ENCODE measurements at places on chromosomes 5 and 9.

DNA sequence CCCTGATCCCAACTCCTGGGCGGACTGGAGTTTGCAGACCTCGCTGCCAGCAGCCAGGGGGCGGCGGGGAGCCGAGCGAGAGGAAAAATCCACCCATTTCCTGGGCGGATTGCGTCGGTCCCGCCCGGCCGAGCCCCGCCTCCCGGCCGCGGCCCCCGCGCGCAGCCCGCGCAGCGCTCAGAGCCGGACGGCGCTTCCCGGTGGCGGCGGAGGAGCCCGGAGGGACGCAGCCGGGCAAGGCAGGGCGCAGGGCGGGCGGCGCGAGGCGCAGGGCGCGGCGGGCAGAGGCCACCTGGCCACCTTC lies at the start of gene OLFM1:
Gene OLFM1 (plus strand): TSS at position 180 of the 304 bp plus-strand sequence. CDS start 322 bp downstream, outside the sequence.
- no peak for DNase-seq
- no peaks in the 10 kb centered on the region for H3K27me3 ChIP-seq
- no peak within 1 kb of the TSS for H3K27ac ChIP-seq
- H3K4me3 ChIP-seq, result no peak within 1 kb of the TSS
- H3K4me1 ChIP-seq, result no peaks in the 10 kb centered on the region

DNA sequence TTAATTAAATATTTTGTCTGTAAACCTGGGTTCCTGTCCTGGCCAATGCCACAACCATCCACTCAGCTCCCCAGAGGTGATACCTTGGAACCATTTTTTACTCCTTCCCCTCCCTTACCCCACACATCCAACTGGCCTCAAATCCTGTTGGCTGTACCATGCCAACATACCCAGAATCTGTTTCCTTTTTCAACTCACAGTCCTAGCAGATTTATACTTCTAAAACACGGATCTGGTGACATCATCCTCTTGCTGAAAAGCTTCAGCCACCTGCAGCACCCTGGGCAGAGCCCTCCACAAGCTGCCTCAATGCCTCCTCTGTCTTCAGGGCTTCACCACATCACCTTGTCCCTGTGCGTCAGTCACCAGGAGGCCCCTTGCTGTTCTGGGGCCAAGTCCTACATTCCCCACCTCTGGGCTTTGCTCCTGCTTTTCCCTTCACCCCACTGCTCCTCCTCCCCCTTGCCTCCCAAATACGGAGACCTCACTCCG lies 14.9 kb downstream of the SEMA6A start:
- H3K4me3 ChIP-seq, result no peak overlapping the region
- H3K4me1 ChIP-seq, result no peaks in the 10 kb centered on the region
- H3K27me3 ChIP-seq, result no peaks in the 10 kb centered on the region

- H3K27me3 ChIP-seq, result peaks cover 17% of the 10 kb centered on the region
- H3K4me3 ChIP-seq, result no peak overlapping the region
- no peak overlapping the region for H3K27ac ChIP-seq
- H3K4me1 ChIP-seq, result no peaks in the 10 kb centered on the region
- no peak for DNase-seq
These were observed 567.9 kb upstream of the DAB2 start for GRCh38 chr5:39992617-39993202.

DNA sequence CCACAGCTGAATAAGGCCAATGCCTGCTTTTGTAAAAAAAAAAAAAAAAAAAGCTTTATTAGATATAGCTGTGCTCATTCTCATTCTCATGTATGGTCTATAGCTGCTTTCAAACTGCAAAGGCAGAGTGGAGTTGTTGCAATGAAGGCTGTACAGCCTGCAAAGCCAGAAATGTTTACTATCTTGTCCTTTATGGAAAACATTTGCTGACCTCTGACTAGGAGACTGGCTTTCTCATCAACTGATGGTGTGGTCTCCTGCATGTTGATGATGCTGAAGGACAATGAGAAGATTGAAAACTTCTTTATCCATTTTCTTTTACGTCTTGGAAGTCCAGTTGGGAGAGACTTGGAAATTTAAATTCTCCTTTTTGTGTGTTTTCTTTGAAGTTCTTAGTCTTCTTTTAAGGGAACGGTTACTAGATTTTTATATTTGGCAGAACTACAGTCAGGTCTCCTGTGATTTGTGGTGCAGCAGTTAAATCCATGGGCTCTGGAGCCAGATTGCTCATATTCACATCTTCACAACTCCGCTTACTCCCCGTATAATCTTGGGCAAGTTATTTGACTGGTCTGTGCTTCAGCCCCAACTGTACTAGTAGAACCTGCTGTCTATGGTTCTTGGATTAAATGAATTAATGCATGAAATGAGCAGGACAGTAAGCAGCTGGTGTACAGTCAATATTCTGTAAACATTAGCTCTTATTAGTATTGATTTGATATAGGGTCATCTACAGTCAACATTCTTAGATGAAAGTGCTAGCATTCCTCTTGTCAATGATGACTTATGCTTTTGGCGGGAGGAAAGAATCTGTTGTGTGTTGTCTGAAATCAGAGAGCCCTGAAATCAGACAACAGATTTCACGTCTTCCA lies 39.7 kb upstream of the BASP1 start:
- H3K27ac ChIP-seq, result no peak overlapping the region
- no peaks in the 10 kb centered on the region for H3K4me1 ChIP-seq
- H3K4me3 ChIP-seq, result no peak overlapping the region
- no peak for DNase-seq

DNA sequence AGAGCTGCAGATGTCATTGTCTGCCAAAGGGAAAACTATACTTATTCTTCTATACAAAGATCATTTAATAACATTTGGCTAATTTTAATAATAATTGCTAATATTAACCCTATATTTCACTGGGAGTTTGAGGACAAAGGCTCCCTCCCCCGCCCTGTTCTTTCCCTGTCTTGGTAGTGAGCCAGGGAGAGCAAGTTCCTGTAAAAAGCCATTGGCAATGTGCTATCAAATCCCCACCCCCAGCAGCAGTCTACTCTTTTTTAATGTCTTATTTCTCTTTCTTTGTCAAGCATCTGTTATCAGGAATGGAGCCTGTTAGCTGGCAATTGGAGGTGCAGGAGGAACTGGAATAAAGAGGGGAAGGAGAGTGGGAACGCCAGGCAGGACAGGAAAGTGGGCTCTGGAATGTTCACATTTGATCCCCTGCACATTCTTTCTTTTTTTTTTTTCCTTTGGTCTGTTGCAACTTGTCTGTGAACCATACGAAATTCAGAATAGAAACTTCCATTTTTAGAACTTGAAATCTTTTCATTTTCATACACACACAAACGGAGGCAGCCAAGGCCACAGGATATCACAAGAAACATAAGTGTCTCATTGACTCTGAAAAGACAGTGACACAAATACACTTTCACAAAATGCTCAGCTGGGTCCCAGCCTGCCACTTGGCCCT lies 664.8 kb upstream of the ZNF608 start:
- no peaks in the 10 kb centered on the region for H3K4me1 ChIP-seq
- no peak for DNase-seq
- no peak overlapping the region for H3K4me3 ChIP-seq
- no peak overlapping the region for H3K27ac ChIP-seq
- no peaks in the 10 kb centered on the region for H3K36me3 ChIP-seq

- DNase-seq, result no peak
- no peaks in the 10 kb centered on the region for H3K27me3 ChIP-seq
- no peak overlapping the region for H3K27ac ChIP-seq
- no peaks in the 10 kb centered on the region for H3K4me1 ChIP-seq
These were observed 780.5 kb upstream of the CDH9 start for GRCh38 chr5:27818888-27819287.

- no peaks in the 10 kb centered on the region for H3K36me3 ChIP-seq
- DNase-seq, result no peak
- no peaks in the 10 kb centered on the region for H3K4me1 ChIP-seq
- no peak overlapping the region for H3K27ac ChIP-seq
- H3K4me3 ChIP-seq, result no peak overlapping the region
- no peaks in the 10 kb centered on the region for H3K27me3 ChIP-seq
These were observed 302.2 kb downstream of the ISL1 start for GRCh38 chr5:51685419-51685818.

- peaks cover 11% of the 10 kb centered on the region for H3K27me3 ChIP-seq
- H3K27ac ChIP-seq, result no peak overlapping the region
- no peaks in the 10 kb centered on the region for H3K4me1 ChIP-seq
These were observed 41.6 kb upstream of the PDE8B start for GRCh38 chr5:77168879-77169244.

DNA sequence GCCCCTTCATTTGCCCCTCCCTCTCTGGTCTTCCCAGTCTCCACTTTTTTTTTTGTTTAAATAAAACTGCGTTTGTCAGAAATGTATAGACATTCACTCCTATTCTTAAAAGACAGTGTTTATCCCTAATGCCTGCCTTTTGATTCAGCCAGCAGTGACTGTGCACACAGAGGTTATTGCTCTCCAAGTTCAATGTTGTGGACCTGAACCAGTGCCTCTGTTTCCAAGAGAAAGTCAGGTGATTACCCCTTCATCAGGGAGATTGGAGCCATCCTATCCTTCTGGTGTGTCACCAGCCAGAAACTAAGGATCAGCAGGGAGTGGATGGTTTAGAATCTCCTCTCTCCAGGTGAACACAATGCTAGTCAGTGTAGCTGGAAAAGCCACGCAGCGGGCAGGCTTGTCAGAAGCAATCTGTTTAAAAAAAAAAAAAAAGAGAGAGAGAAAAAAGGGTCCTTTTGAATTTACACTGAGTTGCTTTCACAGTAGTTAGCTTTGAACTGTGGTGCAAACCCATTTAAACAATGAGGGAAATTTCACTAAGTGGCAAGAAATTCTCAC lies 167.5 kb upstream of the DMRT1 start:
- H3K27me3 ChIP-seq, result no peaks in the 10 kb centered on the region
- H3K27ac ChIP-seq, result no peak overlapping the region
- H3K4me1 ChIP-seq, result peaks cover 6% of the 10 kb centered on the region
- DNase-seq, result no peak
- H3K36me3 ChIP-seq, result no peaks in the 10 kb centered on the region

- no peak overlapping the region for H3K27ac ChIP-seq
- DNase-seq, result no peak
- H3K4me1 ChIP-seq, result no peaks in the 10 kb centered on the region
- no peaks in the 10 kb centered on the region for H3K27me3 ChIP-seq
These were observed 198.8 kb downstream of the SEMA5A start for GRCh38 chr5:9347032-9347431.

GRCh38 chr9:106879439-106879882 lies 16.5 kb downstream of the ZNF462 start:
- DNase-seq, result no peak
- H3K4me3 ChIP-seq, result no peak overlapping the region
- no peak overlapping the region for H3K27ac ChIP-seq

DNA sequence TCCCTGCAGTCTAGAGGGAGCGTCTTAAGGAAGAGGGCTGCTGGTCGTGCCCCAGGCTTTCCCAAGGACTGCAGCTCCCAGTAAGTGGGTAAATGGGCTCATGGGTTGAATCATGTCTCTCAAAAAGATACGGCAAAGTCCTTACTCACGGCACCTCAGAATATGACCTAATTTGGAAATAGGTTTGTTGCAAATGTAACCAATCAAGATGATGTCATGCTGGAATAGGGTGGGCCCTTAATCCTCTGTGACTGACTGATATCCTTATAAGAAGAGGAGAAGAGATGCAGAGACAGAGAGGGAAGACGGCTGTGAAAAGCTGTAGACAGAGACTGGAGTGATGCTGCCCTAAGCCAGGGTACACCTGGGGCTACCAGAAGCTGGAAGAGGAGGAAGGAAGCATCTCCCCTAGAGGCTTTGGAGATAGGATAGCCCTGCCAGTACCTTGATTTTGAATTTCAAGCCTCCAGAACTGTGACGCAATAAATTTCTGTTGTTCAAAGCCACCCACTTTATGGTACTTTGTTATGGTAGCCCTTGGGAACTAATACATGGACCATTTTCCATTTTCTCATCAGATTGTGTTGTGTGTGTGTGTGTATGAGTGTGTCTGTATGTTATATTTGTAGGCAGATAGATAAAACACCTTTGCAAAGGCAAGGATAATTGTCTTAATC lies 15.0 kb downstream of the GALNT10 start:
- peaks cover 17% of the 10 kb centered on the region for H3K4me1 ChIP-seq
- H3K27me3 ChIP-seq, result no peaks in the 10 kb centered on the region
- peaks cover 20% of the 10 kb centered on the region for H3K36me3 ChIP-seq
- H3K4me3 ChIP-seq, result no peak overlapping the region

DNA sequence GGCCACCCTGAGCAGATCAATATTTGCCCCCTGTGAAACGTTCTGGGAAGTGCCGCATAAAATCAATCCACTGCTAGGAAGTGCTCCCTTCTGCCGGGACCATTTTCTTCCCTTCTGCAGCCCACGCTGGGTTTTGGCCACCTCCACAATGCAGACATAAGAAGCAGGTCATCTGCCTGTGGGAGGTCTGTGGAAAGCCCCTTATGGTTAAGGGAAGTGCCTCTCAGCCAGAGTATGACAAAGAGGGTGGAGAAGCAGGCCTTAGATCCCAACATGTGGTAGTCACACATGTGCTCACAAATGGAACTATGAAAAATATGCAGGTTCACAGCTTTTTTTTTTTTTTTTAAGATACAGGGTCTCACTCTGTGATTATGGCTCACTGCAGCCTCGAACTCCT lies 82.8 kb downstream of the SLC1A3 start:
- DNase-seq, result no peak
- H3K4me3 ChIP-seq, result no peak overlapping the region
- H3K27ac ChIP-seq, result no peak overlapping the region
- peaks cover 5% of the 10 kb centered on the region for H3K27me3 ChIP-seq
- no peaks in the 10 kb centered on the region for H3K36me3 ChIP-seq

- H3K4me1 ChIP-seq, result no peaks in the 10 kb centered on the region
- H3K27ac ChIP-seq, result no peak overlapping the region
- no peak overlapping the region for H3K4me3 ChIP-seq
These were observed 11.8 kb downstream of the TBC1D13 start for GRCh38 chr9:128798896-128799295.

Data from CD4-positive, CD25-positive, alpha-beta regulatory T cell (primary cell).